Activated CD8-positive, alpha-beta memory T cell treated with anti-CD3 and anti-CD28 coated beads for 36 hours (primary cell): ENCODE measurements at places on chromosomes 4 and X. TPM values are rescaled to one million over a fixed set of nuclear protein-coding genes. Genes with fewer than 3 reads are reported as not detected.

CTSO gene
- total RNA-seq: 2.3 TPM

TNMD gene
- total RNA-seq: not detected

PPP4R3C gene
- total RNA-seq: not detected

PCDH7 gene
- total RNA-seq: not detected

ZFP42 gene
- not detected for total RNA-seq

NAT8L gene
- total RNA-seq: 0.65 TPM

HSD17B10 gene
- 170 TPM for total RNA-seq

SSX4 gene
- not detected for total RNA-seq

ADRA2C gene
- total RNA-seq: not detected

NIPAL1 gene
- total RNA-seq: 1.2 TPM

SERPINA7 gene
- not detected for total RNA-seq
